ENCODE measurements at places on chromosomes 11 and 22.

- DNase-seq: no peak
These were observed 553 bp upstream of the LDLRAD3 start for GRCh38 chr11:35943309-35943708.

DNA sequence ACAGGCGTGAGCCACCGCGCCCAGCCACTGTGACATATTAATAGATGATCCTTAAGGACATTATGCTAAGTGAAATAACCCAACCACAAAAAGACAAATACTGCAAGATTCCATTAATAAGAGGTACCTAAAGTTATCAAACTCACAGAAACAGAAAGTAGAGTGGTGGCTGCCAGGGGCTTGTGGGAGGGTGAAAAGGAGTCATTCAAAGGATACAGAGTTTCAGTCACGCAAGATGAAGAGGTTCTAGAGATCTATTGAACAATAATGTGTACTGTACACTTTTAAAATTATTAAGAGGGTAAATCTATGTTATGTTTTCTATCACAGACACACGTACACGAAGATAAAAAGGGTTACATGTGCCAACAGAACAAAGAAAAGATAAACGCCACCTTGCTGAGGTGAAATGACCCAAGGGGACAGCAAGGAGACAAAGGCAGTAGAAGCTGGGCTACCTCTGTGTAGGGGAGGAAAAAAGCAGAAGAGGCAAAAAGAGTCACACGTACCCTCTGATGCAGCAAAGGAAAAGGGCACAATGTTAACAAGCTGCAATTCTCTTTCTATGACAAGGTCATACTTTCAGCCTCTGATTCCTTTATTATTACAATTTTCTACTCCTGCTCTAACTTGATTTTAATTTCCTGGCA lies 65.3 kb downstream of the AMBRA1 start:
- DNase-seq: peak; percentile 43

DNA sequence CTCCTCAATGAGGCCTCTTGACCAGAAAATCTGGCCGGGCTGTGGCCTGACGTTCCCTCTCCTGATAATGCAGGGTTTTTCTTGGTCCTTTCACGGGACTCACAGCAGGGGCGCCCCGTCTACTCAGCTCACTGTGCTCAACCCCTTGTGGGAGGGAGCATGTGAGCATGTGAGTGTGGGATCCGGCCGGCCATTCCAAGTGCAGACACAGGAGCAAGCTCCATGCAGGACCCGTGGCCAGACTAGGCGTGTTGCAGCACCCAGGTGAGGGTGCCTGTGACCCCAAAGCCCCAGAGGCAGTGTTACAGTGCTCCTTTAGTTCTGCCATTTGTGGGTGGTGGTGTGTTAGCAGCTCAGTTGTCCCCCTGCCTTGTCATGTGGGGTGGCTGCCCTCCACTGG lies 18.0 kb downstream of the DHCR7 start:
- no peak for DNase-seq

GRCh38 chr22:43631846-43632245 lies 180.3 kb downstream of the EFCAB6 start:
- DNase-seq: no peak

- no peak for DNase-seq
These were observed 23.8 kb downstream of the TEF start for GRCh38 chr22:41405588-41405987.

DNA sequence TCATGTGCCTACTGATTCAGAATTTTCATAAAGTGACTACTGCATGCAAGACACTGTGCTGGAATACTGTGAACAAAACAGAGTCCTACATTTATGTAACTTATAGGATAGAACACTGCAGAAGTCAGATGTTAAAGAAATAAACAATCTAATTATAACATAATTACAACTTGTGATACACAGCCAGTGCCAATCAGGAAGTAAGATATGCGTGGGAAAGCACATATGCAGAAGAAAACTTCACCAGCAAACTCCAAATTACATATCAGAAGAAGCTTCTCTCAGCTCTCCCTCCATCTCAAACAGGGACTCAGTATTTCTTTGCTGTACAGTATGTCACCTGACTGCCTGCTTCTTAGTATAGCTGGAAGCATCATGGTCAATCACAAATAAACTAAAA lies 37.4 kb downstream of the PAK1 start:
- DNase-seq: no peak

DNA sequence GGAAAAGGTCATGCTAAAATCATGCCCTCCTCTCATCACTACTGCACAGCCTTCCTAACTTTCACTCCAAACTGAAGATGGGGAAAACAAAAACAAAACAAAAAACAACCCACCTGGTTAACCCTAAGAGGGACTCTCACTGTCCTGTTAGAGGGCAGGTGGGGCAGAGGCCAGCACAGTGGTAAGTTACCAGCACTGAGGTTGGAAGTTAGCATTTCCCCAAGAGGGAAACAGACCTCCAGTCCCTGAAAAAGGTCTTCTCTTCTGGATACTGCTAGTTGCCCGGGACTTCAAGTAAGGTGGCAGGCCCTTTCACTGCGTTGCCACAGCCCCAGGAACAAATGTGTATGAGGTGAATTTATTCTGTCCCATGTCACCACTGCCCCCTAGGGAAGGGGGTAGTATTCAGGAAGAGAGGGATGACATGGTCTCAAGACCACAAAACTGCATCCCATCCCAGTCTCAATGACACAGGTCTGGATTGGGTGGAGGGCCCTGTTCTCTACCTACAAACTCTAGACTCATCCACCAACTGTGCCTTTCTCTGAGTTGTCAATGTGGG lies 792 bp upstream of the ADAMTS8 start:
- no peak for DNase-seq

GRCh38 chr11:126710804-126711399 lies 289.7 kb downstream of the KIRREL3 start:
- DNase-seq: no peak

GRCh38 chr11:123233280-123233974 lies 38.4 kb upstream of the CLMP start:
- no peak for DNase-seq

DNA sequence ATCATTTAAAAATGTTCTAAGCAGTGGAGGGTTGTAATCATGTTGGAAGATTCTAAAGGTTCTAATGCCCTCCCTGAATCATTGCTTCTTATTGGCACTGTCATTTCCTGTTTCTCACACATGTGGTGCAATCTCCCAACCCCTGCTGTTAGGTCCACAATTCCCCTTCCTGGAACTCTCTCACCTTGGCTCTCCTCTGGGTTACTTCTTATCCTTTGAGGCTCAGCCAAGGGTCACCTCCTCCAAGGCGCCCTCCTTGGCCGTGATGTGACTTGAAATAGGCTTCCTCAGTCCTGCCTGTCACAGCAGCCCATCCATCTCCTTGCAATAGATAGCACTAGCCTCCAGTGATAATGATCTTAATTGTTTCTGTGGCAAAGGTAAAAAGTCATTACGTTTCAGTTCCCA lies 149.8 kb downstream of the TTC17 start:
- DNase-seq: no peak

DNA sequence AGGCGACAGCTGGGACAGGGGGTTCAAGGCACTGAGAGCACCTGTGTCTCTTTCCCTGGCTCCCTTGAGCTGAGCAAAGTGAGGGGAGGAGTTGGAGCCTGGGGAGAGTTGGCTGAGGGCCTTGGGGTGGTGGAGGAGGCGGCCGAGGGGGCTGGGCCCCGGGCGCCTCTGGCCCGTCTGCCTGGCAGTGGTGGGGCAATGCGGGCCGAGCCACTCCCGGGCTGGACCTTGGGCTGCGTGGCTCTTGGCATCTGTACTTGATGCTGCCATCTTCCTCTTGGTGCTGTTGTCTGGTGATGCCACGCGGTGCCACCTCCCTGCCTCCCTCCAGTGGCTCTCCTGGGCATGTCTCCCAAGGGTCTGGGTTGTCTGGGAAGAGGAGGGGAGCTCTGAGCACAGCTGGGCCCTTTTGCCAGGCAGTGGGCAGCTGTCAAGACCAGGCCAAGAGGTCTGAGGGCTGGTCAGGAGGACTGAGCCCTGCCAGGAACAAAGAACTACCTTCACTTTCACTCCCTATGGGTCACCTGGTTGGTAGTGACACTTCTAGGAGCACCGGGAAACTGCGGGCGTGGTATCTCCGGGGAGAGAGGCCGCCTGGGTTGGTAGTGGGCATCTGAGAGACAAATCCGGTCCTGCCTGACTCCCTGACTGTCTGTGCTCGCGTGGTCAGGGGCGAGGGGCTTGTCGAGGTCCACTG lies 1.3 kb downstream of the GRIK4 start:
- DNase-seq: no peak

- no peak for DNase-seq
These were observed 187.3 kb upstream of the SOX6 start for GRCh38 chr11:16543642-16544041.

GRCh38 chr11:95093548-95093947 lies 3.9 kb downstream of the ENDOD1 start:
- DNase-seq: no peak

- no peak for DNase-seq
These were observed 126.3 kb downstream of the RRAS2 start for GRCh38 chr11:14232652-14233051.

DNA sequence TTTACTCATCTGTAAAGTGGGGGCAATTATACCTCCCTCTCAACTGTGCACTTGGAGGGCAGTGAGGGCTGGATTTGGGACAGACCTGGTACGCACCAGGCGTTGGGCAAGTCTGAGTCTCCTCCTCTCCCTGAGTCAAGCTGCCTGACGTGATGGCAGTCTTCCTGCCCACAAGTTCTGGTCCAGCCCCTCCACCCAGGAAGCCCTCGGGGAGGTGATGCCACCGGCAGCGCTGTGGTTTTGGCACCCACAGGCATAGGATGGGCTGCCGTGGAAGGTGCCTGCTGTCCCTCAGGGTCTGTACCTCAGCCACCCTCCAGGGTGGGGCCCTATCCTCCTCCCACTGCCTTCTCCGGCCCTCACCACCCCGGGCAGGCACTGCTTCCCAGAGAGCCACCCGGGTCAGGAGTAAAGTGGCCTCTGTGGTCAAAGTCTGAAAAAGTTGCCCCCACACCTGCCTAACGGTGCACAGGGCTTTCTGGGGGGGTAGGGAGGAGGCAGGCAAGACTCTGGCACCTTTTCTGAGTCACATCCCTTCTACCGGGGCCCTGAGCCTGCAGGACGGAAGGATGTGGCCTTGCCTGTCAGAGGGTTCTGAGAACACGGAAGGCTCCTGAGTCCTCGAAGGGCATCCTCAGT lies 6.5 kb upstream of the APOBEC3H start:
- DNase-seq: no peak

- DNase-seq: no peak
These were observed 50.8 kb downstream of the BUD13 start for GRCh38 chr11:116721988-116722387.

- peak; percentile 72 for DNase-seq
These were observed 206.5 kb downstream of the NAV2 start for GRCh38 chr11:19919050-19919561.

DNA sequence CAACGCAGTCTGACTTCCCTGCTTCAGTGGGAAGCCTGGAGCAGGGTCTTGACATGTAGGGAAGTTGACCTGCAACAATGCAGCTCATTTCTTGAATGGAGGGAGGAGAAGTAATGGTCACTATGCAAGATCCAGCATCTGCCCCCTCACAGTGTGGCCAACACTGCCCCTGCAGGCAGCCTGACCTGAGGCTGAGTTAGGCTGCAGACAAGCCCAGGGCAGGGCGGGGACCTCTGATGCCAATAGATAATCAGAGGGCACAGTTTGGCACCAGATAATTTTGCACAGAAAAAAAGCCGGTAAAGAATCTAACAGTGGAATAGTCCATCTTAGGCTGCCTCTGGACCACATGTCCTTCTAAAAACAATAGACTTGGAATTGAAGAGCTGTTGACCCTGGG lies 182.3 kb downstream of the DSCAML1 start:
- no peak for DNase-seq

- DNase-seq: no peak
These were observed 16.2 kb downstream of the CD6 start for GRCh38 chr11:60987577-60988277.

DNA sequence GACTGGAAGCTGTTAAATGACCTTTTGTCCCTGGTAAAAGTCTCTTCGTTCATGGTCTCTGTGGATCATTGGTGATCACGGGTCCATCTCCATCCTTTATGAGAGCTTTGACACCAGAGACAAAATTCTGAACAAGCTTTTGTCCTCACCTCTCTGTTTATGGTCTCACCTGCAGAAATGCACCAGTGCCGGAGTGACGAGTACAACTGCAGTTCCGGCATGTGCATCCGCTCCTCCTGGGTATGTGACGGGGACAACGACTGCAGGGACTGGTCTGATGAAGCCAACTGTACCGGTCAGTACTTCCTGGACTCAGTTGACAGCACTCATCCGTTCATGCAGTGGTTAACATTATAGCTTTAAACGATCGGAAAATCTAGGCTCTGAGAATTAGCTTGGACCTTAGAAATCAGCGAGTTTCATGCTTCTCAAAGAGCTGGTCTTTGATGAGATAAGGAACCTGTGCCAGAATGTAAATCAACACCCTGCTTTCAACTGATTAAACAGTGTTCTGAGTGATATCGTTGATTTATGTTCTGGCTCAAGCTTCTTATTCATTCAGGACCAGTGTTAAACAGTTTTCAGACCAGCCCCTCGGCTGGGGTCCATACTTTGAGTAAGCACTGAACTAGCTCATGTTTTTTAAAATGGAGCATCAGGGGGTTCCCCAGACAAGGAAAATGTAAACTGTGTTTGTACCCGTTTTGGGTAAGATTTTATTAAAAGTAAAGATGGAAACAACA lies 124.5 kb upstream of the SORL1-AS1 start:
- no peak for DNase-seq

DNA sequence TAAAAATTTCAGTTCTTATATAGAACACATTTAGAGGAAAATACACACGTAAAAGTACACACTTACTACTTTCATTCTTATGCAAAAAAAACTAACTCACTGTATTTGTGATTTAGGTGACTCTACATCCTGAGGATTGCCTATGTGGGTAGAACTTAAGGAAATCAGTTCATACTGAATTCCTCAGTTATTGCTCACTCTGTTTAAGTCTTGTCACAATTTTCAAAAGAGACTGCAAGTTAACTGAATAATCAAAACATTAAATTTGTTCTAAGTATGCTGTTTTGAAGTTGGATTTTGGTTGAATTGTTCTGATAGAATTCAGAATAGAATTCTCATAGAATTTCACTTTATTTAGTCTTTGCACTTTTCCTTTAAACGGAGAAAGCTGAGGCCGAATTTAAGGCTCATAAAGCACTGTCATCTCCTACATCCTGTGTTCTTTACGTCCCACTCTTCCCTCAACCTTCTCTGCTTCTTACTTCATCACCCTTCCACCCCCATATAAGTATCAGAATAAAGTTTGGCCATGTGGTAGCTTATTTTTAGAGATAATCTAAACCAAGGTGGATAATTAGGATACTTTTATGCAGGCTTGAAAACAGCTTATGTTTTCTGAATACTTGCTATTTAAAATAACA lies 59.8 kb downstream of the APOL5 start:
- no peak for DNase-seq

DNA sequence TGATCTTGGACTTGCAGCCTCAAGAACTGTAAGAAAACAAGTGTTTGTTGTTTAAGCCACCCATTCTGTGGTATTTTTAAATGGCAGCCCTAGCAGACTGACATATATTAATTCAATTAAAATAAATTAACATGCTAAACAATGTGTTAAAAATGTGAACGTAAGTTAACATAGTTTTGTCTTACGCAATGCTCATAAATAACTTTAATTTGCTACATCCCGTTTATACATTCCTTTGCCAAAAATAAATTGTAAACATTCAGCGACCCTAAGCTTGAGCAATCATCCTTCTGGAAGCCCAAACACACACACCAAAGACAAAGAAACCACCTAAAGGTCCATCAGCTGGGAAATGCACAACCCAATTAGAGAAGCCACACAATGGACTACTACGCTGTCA lies 70.4 kb downstream of the CELSR1 start:
- no peak for DNase-seq
